ENCODE measurements at places on chromosomes 16 and 17.

DNA sequence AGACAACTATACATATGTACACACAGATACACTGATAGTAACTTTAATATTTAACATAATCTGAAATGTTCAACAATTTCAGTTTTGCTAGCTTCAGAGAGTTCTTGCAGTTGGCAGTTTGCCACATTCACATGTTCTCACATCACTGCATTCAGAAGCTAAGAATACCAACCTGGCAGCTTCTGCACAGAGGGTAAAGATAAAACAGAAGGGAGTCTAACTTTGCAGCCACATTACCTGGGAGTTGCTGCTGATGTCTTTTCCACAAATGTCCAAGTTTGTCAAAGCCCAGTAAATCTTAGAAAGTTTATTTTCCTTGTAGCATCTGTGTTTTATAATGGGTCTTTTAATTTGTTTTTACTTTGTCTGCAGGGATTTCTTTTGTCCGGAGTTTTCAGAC is 332.0 kb downstream of the BCAS3 start:
- DNase-seq = no peak

GRCh38 chr17:60862482-60862881 is 184.8 kb downstream of the BCAS3 start:
- no peak for DNase-seq

- DNase-seq = no peak
These were observed 879 bp upstream of the ACSF2 start for GRCh38 chr17:50424996-50425681.

GRCh38 chr16:67394155-67395104 is 1.1 kb upstream of the TPPP3 start:
- no peak for DNase-seq

DNA sequence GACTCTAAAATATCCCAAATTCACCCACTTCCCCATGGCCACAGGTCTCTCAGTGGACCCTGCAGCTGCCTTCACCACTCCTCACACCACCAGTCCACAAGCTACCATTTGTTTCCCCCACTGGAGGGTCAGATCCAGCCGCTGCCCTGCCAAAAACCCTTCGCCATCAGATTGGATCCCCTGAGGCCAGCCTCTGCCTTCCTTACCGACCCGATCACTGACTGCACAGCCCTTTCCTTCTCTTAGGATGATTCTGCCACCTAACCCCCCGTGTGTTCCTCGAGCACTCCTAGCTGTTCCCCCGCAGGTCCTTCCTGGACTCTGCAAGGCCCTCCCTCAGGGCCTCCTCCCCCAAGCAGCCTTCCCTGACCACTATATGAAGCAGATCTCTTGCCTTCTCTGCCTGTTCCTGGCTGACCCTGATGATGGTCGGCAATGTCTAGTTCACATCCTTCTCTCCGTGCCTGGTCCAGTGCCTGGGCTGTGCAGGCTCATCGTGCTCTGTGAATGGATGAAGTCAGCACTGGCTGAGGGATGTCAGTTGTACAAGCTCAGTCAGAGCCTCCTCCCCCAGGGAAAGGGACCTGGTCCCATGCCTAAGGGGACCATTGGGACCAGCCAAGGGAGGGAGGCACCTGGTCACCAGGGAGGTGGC is 46.0 kb downstream of the CPNE2 start:
- no peak for DNase-seq

- DNase-seq = no peak
These were observed 1.7 kb upstream of the NLRP1 start for GRCh38 chr17:5585836-5586521.

- no peak for DNase-seq
These were observed at the start of gene EVPLL for GRCh38 chr17:18377437-18378204. Gene EVPLL, plus strand, starts transcription at chr17:18377778. Its CDS starts 3,160 bp downstream, at chr17:18380938.

GRCh38 chr16:85266857-85267256 is 154.6 kb upstream of the CIBAR2 start:
- no peak for DNase-seq

- no peak for DNase-seq
These were observed 8.1 kb downstream of the OR4D2 start for GRCh38 chr17:58174871-58175270.

GRCh38 chr17:15291674-15292361 is 26.7 kb upstream of the PMP22 start:
- no peak for DNase-seq

GRCh38 chr17:58312829-58313228 is 15.8 kb downstream of the TSPOAP1 start:
- no peak for DNase-seq

DNA sequence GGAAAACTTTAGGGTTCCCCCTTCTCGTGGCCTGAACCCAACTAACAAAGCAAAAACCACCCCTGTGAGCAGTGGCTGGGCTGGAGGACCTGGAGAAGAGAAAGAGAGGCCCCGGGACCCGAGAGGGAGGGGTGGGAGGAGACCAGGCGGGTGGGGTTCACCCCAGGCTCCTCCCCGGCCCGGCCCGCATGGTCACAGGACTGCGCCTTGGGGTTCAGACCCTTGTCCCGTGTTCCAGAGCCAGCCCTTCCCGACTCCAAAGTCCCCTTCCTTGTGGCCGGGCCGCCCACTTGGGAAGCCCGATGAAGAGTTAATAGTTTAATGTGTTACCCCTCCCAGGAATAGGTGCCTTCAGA is 852 bp downstream of the MARVELD3 start:
- DNase-seq = peak; percentile 41

DNA sequence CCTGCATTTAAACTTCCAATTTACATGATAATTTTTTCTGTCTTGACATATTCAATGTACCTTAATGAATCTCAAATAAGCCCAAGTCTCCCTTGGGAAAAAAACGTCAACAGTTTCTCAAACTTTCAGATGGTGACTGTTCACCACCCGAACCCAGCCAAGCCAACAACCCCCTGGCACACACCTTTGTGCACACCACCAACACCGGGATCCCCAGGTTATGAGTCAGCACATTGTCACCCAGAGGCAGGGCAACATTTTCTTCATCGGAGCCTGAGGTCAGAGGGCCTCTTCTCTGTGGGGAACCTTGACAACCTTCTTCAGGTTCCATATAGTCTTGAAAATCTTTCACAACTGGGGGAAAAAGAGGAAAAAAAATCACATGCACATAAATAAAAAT is 15.5 kb downstream of the DYNC1LI2 start:
- DNase-seq = no peak

DNA sequence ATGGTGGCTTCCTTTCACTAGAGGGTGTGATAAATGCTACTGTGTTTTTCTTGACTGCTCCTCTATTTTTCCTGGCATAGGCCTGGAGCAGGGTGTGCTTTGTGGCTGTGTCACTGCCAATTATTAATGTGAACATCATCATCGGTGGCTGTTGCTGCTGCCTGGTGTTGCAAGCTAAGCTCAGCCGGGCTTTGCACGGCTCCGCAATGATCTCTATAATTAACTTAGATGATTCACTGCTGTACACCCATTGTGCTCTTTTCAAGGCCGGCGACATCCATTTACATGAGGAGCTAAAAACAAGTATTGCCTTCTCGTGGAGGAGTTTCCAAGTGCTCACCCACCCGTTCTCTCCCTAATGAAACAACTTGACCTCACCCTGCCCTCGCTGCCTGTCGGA is 160.1 kb upstream of the IRX3 start:
- DNase-seq = no peak

- peak; percentile 56 for DNase-seq
These were observed 23.2 kb upstream of the NTN1 start for GRCh38 chr17:8997994-8998628.

- DNase-seq = no peak
These were observed 32.7 kb downstream of the ZNF207 start for GRCh38 chr17:32382526-32383223.

- DNase-seq = no peak
These were observed 14.7 kb upstream of the FBXL20 start for GRCh38 chr17:39416141-39416540.

- no peak for DNase-seq
These were observed 132.9 kb upstream of the CRHR1 start for GRCh38 chr17:45651145-45651709.

DNA sequence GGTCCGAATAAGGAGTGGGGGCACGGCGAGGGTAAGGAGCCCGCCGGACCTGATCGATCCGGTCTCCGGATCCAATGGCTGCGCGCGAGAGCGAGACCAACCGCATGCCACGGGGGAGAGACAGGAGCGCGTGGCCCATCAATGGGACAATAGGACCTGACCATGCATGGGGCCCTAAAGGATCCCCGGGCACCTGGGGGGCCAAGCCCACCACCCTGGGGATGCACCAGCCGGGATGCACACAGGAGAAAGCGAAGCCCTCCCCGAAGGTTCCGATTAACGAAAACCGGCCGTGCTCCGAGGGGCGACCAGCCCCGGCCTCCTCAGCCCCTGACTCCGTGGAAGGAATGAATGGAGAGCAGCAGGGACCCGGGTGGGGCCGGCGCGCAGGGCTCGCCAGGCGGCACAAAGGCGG is 525 bp downstream of the JPT1 start:
- no peak for DNase-seq

DNA sequence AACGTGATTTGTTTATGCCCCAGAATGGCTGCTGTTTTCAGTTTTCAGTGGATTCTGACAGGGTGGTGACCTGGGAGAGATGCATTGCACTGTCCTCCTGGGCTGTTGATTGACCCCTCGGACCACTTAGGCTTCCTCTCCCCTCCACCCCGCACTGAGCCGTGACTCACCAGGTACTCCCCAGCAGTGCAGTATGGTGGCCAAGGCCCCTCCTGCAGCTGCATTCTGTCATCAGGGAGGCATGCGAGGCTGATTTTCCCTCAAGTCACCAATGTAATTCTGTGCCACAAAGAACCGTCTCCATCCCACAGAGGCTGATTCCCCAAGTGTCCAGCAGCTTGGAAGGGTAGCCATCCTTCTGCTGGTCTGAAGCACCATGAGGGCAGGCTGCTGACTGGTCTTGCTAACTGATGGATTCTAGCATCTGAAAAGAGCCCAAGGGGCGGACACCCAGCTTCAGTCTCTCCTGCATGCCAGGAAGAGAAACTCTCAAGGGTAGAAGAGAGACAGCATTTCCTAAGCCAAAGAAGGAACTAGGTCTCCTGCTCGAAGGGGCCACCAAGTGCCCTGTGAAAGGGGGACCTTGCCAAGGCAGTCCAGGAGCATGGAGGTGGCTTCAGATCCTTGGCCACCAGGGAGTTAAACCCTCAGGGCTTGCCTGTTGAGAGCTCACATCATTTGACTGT is 148.1 kb downstream of the SOCS1 start:
- DNase-seq = no peak

GRCh38 chr16:794853-795466 is 5.6 kb downstream of the GNG13 start:
- no peak for DNase-seq

- DNase-seq = no peak
These were observed 84.4 kb upstream of the XYLT1 start for GRCh38 chr16:17555176-17555575.

DNA sequence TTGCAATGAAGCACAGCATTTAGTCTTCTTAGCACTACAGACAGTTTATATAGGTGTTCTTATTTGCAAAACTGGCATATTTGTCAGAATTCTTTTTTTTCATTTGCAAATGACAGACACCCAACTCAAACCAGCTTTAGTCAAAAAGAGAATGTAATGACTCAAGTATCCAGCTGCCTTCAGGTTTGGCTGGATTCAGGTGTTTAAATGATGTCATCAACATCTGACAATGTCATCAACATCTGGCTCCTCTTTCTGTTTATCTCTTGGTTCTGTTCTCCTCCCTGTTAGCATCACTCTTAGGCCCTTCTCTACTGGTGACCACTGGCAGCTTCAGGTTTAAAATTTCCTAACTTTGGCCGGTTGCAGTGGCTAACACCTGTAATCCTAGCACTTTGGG is 18.9 kb downstream of the TMC5 start:
- no peak for DNase-seq

GRCh38 chr17:49572806-49573420 is 2.8 kb upstream of the NXPH3 start:
- no peak for DNase-seq

- DNase-seq = no peak
These were observed 3.0 kb downstream of the PRR35 start for GRCh38 chr16:563072-563644.
